ENCODE measurements at places on chromosomes 6 and 20.
A peak's percentile ranks its signal among the peaks of the same experiment; 100 is the strongest.

DNA sequence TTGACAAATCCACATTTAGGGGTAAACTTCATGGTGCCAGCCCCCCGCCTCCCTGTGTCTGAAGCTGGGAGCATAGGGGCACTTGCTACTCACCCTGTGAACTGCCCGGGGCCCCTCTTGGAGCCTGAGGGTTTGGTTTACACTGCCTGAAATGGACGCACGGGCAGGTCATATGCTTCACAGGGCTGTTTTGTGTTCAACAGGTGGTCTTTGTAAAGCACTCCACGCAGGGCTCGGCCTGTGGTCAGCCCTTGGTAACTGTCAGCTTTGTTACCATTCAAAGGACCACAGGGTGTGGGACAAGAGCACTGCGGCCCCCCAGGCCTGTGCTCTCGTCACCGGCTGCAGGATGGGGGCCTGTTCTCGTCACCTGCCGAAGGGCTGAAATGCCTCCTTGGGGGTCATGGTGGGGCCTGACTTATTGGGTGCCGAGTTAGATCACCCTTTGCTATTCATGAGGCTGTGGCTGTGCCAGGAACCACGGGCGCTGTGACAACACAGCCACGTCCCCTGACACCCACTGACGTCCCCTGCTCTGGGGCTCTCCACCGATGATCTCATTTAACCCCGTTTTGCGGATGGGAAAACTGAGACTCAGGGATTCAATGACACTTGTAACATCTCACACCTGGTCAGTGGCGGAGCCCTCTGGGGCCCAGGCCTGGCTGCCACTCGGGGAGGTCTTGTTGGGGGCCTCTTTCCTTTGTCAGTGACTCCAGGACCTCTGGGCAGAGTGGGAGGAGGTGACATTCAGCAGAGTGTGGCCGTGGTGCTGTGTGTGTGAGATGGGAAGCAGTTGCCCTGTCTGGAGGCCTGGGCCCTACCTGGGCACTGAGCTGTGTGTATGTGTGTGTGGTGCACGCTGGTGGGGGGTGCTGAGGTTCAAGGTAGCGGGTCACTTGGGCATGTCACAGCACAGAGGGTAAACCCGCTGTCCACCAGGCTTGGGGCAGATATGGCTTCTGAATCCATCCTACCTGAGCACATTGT, 24.9 kb downstream of the ZBP1 start:
- no peak for DNase-seq
- H3K4me3 ChIP-seq, result no peak overlapping the region
- H3K4me1 ChIP-seq, result peaks cover 7% of the 10 kb centered on the region
- H3K27me3 ChIP-seq, result peaks cover 23% of the 10 kb centered on the region
- H3K27ac ChIP-seq, result no peak overlapping the region

GRCh38 chr20:50629670-50630045, 61.7 kb downstream of the RIPOR3 start:
- peaks cover 11% of the 10 kb centered on the region for H3K27me3 ChIP-seq
- no peaks in the 10 kb centered on the region for H3K36me3 ChIP-seq
- H3K4me1 ChIP-seq, result peaks cover 5% of the 10 kb centered on the region
- H3K4me3 ChIP-seq, result no peak overlapping the region
- DNase-seq, result no peak

- no peak overlapping the region for H3K27ac ChIP-seq
- DNase-seq, result no peak
- no peaks in the 10 kb centered on the region for H3K36me3 ChIP-seq
- peaks cover 80% of the 10 kb centered on the region for H3K27me3 ChIP-seq
- peaks cover 8% of the 10 kb centered on the region for H3K4me1 ChIP-seq
- peak overlapping the region; percentile 79 for H3K4me3 ChIP-seq
Measured at GRCh38 chr6:144149558-144149893, 791 bp upstream of the STX11 start.

DNA sequence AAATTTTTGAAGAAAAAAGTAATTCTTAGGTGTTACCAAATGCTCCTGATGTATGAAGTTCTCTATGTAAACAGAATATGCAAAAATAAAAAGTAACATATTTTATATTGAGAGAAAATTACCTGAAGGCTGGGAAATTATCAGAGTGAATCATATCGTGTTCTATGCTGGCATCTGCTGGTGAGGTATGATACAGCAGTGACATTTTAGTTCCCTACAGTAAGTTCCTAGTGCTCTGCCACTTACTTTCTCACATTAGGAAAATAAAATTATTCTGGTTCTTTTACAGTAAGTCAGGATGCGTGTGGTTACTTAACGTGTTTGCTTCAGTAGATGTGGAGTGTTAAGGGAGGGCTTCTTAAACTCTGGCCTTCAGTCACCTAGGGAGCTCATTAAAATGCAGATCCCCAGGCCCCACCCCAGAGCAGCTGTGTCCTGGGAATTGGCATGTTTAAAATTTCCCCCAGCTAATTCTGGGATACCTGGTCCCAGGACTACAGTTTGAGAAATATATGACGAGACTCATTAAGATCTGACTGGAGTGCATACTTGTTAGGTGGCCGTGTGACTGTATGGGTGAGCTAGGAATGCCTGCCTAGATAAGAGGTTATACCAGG, 3.2 kb downstream of the ACTR5 start:
- H3K4me3 ChIP-seq, result no peak overlapping the region
- H3K4me1 ChIP-seq, result peaks cover 9% of the 10 kb centered on the region
- H3K27ac ChIP-seq, result no peak overlapping the region
- peaks cover 10% of the 10 kb centered on the region for H3K27me3 ChIP-seq
- peaks cover 9% of the 10 kb centered on the region for H3K36me3 ChIP-seq
- DNase-seq, result no peak

DNA sequence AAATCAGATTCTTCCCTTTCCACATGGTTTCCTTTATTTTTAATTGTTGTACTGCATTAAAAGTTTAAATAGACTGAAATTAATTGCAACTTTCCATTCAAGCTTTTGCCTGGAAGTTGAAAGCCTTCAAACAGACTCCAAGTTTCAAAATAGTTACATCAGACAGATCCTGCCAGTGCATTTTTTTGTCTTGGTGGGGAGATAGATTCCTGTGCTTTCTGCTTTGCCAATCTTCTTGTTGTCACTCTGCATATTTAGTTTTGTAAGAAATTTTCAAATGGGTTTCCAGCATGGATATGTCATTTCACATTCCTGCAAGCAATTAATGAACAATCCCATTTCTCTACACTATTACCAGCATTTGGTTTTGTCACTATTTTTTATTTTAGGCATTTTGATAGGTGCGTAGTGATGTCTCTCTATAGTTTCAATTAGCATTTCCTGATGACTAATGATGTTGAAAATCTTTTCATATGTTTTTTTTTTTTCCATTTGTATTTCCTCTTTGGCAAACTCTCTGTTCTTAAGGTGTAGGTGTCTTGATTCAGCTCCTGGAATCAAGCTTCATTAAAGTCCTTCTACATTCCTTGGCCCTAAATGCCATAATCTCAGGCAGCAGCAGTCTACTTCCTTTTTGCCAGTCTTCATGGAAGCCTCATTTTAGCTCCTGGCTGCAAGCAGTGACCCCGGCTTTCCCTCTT, 40.5 kb downstream of the SCP2D1 start:
- H3K4me1 ChIP-seq, result peaks cover 1% of the 10 kb centered on the region
- H3K4me3 ChIP-seq, result no peak overlapping the region
- DNase-seq, result no peak
- no peaks in the 10 kb centered on the region for H3K36me3 ChIP-seq

DNA sequence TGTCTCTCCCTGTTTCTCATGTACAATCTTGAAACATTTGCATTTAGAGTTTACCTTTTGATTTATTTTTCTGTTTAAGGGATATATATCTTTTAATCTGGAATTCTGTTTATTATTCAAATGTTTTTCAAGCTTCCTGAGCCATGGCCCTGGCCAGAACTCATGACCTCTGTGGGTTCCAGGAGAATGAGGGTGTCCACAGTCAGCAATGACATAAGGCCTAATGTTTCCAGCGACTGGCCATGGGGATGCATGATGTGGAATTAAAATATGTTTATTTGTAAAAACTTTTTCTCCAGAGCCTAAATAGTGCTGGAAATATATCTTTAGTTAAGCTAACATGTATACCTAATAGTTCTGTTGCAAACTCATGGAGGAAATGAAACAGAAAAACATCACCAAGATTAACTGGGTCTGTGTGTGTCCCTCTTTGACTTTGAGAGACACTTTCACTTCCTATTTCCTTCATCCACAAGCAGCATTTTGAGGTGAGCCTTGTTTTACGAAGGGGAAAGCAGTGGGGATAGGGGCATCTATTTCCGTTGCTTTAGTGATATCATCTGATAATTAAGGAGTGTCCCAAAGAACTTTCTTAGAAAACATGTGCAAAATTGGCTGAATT, 87.6 kb downstream of the SMOC2 start:
- H3K4me3 ChIP-seq, result no peak overlapping the region
- no peak for DNase-seq
- no peak overlapping the region for H3K27ac ChIP-seq
- peaks cover 33% of the 10 kb centered on the region for H3K27me3 ChIP-seq
- peaks cover 4% of the 10 kb centered on the region for H3K4me1 ChIP-seq

DNA sequence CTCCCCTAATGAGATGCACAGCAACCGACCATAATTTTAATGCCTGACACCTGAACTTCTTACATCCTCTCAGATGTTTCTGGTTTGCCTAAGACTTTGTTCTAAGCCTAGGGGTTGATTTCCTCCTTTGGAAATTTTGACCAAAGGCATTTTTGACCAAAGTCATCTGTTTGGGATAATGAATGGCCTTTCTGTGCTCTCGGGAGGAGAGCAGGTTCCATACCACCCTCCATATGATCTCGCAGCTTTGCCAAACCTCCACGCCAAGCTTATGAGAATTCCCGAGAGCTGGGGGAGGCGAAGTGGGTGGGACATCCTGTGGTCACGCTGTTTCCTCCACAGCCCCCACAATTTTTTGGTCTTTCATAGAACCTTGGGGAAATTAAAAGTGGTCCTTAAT, 91.7 kb downstream of the SCML4 start:
- no peak overlapping the region for H3K4me3 ChIP-seq
- H3K36me3 ChIP-seq, result no peaks in the 10 kb centered on the region
- no peak overlapping the region for H3K27ac ChIP-seq
- H3K27me3 ChIP-seq, result peaks cover 15% of the 10 kb centered on the region

- no peak overlapping the region for H3K27ac ChIP-seq
- peaks cover 8% of the 10 kb centered on the region for H3K4me1 ChIP-seq
Measured at GRCh38 chr6:117540670-117541069, 58.2 kb downstream of the DCBLD1 start.

- H3K4me1 ChIP-seq, result peaks cover 12% of the 10 kb centered on the region
- peak overlapping the region; percentile 45 for H3K27ac ChIP-seq
- H3K27me3 ChIP-seq, result no peaks in the 10 kb centered on the region
- no peak for DNase-seq
- peaks cover 2% of the 10 kb centered on the region for H3K36me3 ChIP-seq
Measured at GRCh38 chr20:5751856-5752255, 1.7 kb downstream of the SHLD1 start.

- peaks cover 77% of the 10 kb centered on the region for H3K27me3 ChIP-seq
- H3K4me3 ChIP-seq, result peak overlapping the region; percentile 66
- H3K27ac ChIP-seq, result peak overlapping the region; percentile 29
- H3K36me3 ChIP-seq, result no peaks in the 10 kb centered on the region
- peaks cover 6% of the 10 kb centered on the region for H3K4me1 ChIP-seq
- DNase-seq, result peak; percentile 24
Measured at GRCh38 chr20:10171864-10172751, 46.5 kb upstream of the SNAP25 start.

DNA sequence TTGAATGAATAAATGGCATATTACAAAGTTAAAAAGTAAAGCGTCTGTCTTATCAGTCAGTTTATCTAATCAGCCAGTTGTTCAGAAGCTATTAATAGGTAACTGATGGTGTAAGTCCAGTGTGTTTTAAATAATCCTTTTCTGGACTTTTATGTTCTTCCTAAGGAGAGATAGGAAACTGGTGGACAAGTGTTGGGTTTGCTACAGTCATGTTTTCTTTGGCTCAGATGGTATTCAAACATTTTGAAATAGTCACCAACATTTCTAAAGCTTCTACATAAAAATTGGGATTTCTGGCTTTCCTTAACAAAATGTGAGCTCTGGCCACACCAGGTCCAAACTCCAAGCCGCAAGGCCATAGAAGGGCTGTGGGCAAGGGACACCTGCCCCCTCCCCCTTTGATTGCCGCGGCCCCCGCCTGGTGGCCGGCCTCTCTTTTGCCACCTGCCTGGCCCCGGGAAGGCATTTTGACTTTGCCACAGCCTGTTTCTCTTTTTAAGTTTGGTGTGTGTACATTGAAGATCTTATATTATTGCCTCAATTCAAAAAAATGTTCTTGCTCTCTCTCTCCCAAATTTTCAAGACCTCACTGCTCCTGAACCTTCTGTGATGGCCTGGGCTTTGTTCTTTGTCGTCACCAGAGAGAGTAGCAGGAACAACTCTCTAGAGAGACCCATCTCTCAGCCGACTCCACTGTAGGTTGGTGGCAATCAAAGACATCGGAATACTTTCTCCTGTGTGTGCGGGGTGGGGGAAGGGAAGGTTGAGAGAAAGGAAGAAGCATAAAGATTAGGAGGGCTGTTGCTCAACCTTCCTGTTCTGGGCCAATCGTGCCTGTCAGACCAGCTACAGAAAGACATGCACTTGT, 84.0 kb upstream of the ZNF217 start:
- H3K36me3 ChIP-seq, result no peaks in the 10 kb centered on the region
- H3K4me3 ChIP-seq, result peak overlapping the region; percentile 6
- peaks cover 28% of the 10 kb centered on the region for H3K4me1 ChIP-seq
- H3K27me3 ChIP-seq, result no peaks in the 10 kb centered on the region
- peak overlapping the region; percentile 91 for H3K27ac ChIP-seq

DNA sequence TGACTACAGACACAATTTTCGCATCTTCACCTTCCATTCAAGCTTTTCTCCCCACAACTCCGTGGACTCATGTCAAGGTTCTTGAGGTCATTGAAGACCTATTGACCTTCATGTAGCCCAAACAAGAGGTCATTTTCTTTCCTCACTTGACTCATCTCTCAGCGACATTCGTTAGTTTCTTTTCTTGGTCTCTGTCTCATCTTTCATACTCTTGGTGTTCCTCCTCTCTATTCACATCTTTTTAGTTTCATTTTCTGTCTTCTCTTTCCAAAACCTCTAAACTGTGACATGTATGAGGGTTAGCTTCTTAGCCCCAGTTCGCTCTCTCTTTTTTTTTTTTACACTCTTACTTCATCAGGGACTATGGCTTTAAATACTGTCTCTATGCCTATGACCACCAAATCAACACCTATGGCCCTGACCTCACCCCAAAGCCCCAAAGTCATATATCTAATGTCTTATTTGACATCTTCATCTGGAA, 128.6 kb upstream of the BACH2 start:
- H3K27ac ChIP-seq, result no peak overlapping the region
- peaks cover 10% of the 10 kb centered on the region for H3K27me3 ChIP-seq

GRCh38 chr20:51384875-51385274, 157.6 kb downstream of the NFATC2 start:
- H3K27me3 ChIP-seq, result peaks cover 29% of the 10 kb centered on the region
- H3K4me3 ChIP-seq, result no peak overlapping the region
- DNase-seq, result no peak
- peaks cover 38% of the 10 kb centered on the region for H3K4me1 ChIP-seq
- no peak overlapping the region for H3K27ac ChIP-seq

GRCh38 chr6:24584382-24584720, 61.6 kb downstream of the KIAA0319 start:
- H3K4me1 ChIP-seq, result peaks cover 29% of the 10 kb centered on the region
- H3K36me3 ChIP-seq, result no peaks in the 10 kb centered on the region
- no peak overlapping the region for H3K4me3 ChIP-seq
- H3K27ac ChIP-seq, result no peak overlapping the region
- DNase-seq, result no peak
